ENCODE measurements at places on chromosomes 12 and 14.

DNA sequence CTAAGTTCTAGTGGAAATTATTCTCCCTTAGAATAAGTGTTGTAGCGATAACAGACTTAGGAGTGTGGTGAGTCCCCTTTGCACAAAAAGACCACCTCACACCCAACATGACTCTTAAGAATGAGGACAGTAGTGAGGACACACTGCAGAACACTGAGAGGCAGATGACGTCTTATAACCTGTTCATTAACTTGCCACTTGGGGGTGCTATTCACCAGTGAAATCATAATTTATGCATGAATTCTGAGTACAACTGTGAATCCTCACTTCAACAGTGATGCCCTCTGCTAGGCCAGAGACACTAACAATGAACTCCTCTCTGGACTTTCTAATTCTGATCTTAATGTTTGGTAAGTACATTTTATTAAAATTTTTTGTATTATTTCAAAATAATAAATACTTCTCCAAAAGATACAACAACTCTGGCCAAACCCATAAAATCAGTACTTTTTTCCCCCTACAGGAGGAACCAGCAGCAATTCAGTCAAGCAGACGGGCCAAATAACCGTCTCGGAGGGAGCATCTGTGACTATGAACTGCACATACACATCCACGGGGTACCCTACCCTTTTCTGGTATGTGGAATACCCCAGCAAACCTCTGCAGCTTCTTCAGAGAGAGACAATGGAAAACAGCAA is 274.7 kb downstream of the DAD1 start:
- DNase-seq = peak; percentile 60

- DNase-seq = peak; percentile 9
These were observed 5.1 kb upstream of the SMOC1 start for GRCh38 chr14:69873877-69874780.

DNA sequence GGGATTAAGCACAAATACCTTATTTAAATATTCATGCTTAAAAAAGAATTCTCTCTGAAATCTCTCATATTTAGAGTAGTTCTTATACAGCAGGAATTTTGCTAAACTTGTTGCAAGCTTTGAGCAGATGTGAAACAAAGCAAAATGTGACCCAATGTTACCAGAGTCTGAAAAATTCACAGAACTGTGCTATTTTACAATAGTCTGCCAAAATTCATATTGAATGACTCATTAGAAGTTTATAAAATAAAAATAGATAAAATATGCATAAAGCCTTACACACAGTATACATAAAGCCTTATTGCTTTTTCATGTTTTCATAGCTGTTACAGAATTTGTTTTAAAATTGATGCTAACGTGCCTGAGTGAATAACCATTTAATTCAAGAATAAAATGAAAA is 17.8 kb upstream of the RHOJ start:
- peak; percentile 73 for DNase-seq

- no peak for DNase-seq
These were observed 124.9 kb downstream of the BCAT1 start for GRCh38 chr12:24823808-24824515.

GRCh38 chr14:58584383-58584782 is 53.4 kb upstream of the DACT1 start:
- DNase-seq = peak; percentile 74

DNA sequence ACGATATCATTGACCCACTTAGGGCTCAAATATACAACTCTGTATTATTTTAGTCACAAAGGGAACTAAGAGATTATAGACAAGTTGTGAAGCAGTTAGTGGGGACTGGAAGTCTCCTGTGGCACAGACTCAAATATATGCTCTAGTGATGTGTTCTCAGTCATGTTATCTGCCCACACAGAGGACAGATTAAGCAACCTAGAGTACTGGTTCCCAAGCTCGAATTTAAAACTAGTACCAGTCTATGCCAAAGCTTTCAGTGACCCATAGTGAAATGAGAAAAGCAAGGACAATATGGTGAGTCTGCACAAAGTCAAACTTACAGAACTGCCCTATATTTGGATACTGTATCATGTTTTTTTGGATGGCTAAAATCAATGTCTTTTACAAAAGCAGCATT is 389.3 kb downstream of the DIO2 start:
- no peak for DNase-seq

DNA sequence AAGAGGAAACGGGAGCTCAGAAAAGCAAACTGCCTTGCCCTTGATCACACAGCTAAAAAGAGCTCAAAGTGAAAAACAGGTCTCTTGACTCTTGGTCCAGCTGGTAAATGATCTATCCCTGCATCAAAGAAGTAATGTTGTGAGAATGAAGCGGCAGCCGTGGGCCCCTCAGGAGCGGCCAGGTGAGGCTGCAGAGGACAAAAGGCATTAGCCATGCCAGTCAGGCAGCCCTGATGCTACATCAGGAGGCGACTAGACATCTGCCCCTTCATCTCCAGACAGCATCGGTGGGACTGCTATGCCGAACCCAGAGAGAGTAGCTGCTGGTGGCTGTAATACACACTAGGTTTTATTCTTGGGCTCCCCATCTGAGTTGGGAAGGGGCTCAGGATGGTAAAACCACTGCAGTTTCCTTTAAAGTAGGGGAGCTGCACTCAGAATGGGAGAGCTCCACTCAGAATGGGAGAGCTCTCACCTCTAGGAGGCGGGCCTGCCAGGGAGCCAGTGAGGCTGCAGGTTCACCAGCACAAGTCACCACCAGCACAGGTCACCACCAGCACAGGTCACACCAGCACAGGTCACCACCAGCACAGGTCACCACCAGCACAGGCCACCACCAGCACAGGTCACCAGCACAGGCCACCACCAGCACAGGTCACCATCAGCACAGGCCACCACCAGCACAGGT is 120.1 kb downstream of the TSPAN9 start:
- DNase-seq = no peak

DNA sequence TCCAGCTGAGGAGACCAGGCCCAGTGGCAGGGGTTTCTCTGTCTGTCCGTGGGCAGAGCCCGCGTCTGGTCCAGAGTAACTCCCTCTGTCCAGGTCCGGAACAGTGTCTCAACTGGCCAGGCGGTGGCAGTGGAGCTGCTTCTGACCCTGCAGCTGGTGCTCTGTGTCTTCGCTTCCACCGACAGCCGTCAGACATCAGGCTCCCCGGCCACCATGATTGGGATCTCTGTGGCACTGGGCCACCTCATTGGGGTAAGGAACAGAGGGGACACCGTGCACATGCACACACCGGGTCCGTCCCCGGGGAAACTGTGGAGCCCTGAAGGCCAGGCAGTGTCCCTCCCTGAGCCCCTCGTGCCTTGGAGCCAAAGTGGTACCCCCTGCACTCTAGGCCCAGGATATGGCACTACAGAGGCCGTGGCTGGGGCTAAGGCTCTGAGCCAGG is 1.5 kb downstream of the AQP6 start:
- peak; percentile 60 for DNase-seq

DNA sequence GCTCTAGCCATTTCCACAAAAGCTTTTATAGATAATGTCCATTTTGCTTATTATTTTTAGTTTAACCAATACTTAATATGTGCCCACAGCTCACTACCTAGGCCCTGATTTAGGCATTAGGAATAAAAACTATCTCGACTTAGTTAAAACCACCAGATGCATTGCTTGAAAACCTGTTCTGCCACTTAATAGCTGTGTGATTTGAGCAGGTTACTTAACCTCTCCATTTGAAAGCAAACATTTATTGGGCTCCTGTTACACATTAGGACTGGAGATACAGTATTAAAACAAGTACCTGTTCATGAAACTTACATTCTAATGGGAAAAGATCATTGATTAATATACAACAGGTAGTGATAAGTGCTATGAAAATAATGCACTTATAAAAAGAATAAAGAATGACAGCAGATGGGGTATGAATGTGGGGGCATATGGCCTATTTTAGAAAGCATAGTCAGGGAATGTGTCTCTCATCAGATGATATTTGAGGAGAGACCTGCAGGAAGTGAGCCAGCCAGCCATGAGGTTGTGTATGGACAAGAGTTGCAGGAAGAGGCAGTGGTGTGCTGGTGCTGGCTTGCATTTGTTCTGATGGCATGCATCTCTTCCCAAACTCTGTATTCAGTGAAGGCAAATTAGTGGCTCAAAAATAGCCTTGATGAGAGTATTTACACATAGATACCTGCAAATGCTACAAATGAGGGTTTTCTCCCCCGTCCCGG is 34.3 kb downstream of the NOPCHAP1 start:
- DNase-seq = no peak

GRCh38 chr14:87542288-87542687 is 450.7 kb downstream of the GALC start:
- DNase-seq = no peak

GRCh38 chr14:22597771-22598098 is 365 bp upstream of the ABHD4 start:
- DNase-seq = no peak

GRCh38 chr12:20368114-20368650 is at the start of gene PDE3A:
PDE3A (plus strand) TSS chr12:20368537; CDS start chr12:20369285, 748 bp downstream.
- peak; percentile 80 for DNase-seq

DNA sequence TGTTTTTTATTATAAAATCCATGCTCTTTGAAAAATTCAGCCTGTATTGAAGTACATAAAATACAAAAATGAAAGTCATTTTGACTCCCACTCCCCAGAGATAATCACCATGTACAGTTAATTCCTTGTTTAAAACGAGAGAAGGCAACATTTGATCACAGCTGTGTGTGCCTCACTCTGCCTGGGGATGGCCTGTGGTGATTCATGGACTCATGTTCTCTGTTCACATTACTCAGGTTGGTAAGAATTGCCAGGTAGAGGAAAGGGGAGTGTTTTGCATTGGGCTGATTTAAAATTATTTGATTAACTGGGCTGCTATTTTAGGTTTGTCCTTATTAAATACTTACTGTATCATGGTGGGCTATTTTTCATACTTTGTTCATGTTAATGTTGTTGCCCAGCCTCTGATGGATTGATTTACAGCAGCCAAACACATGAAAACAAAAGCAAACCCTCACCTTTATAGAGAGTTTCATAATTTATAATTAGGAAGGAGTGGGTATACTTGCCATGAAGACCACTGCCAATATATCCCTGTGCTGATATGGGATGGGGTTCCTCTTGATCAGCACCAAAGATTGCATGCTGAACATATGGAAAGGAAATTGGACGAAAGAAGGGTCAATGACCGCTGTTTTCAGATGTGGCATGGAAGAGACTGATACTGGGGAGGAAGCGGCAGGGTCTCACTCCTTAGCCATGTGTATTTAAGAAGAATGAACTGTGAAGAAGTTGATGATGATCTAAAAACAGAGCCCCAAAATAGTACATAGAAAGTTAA is 3.0 kb downstream of the ZBTB1 start:
- DNase-seq = no peak

DNA sequence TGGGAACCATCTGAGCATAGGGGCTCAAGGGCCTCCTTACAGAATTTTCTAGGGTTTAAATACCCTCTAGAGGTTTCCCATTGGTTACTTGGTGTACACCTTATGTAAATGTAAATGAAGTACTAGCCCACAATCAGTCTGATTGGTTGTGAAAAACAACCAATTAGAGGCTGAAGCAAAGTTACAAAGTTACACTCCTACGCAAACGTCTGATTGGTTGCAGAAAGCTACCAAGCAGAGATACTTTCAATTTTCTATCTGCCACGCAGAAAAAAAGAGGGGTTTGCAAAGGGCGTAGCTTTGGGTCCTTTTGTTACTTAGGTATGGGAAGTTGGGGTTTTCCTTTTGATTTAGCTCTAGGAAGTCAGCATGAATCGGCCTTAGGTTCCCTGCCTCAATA is 1.8 kb upstream of the TMEM19 start:
- no peak for DNase-seq

DNA sequence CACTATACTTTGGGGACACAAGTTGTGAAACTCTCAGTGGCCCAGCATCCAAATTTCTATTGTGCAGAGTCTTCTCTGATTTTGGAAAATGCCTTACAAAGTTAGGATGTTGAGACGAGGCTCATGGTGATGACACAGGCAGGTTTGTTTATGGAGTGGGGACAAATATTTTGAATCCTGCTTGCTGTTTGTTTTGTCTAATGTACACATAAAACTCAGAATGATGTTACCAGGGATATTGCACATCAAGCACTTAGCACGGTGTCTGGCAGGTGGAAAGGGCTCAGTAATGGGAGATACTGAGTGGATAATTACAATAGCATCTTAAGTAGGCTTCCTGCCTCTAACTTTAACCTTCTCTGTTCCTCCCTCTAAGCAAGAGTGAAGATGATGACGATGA is 628.9 kb upstream of the TBX3 start:
- no peak for DNase-seq

GRCh38 chr12:93537769-93538168 is 34.7 kb upstream of the SOCS2 start:
- DNase-seq = no peak

DNA sequence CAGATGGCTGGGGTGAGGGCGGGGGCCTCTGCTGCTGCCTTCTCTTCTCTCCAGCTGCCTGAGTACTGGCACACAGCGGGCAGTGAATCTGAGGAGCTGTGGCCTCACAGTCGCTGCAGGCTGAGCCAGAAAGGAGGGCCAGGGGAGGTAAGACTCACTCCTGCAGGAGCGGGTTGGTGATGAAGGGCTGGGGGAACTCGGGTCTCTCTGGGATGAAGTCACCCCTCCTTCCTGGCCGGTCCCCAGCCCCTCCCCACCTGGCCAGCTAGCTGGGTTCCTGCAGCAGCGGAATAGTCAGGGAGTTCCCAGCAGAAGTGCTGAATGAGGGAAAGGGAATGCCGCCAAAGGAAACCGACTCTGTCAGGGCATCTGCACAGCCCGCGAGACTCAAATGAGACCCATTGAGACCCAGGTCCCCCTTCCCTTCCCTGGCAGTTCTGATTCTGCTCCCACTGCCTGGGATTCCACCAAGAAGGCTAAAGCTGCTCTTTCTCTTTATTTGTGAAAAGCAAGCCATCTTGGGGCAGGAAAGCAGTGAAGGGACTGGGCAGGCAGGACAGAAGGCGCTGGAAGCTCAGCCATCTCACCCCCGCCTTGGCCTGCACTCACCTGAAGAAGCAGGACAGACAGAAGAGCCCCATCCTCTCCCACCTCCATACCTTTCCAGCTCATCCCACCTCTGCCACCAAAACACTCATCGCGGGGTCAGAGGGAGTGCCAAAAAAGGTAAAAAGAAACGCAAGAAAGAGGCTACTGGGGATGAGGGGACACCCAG is 5.3 kb downstream of the NGB start:
- DNase-seq = no peak

- no peak for DNase-seq
These were observed 29.2 kb upstream of the TSPAN9 start for GRCh38 chr12:3047961-3048360.

- no peak for DNase-seq
These were observed 693.2 kb upstream of the MIS18BP1 start for GRCh38 chr14:45946251-45946650.

GRCh38 chr14:93133464-93133863 is 17.7 kb upstream of the ITPK1 start:
- peak; percentile 60 for DNase-seq
